Esophagus muscularis mucosa (tissue), 4 donors: ENCODE measurements at places on chromosomes 16 and 17. TPM values are rescaled to one million over a fixed set of nuclear protein-coding genes. Genes with fewer than 3 reads are reported as not detected.

- DNase-seq = peak; percentile 92
- no peaks in the 10 kb centered on the region for H3K36me3 ChIP-seq
- H3K4me3 ChIP-seq = peak overlapping the region; percentile 64
- peaks cover 19% of the 10 kb centered on the region for H3K4me1 ChIP-seq
- H3K27ac ChIP-seq = peak overlapping the region; percentile 91
- H3K27me3 ChIP-seq = no peaks in the 10 kb centered on the region
These were observed 38.4 kb upstream of the ARL4D start for GRCh38 chr17:43360376-43360738.

GRCh38 chr16:79286646-79287423, 313.7 kb downstream of the MAF start:
- no peak overlapping the region for H3K27ac ChIP-seq
- no peaks in the 10 kb centered on the region for H3K36me3 ChIP-seq
- H3K27me3 ChIP-seq = no peaks in the 10 kb centered on the region
- no peak for DNase-seq
- H3K4me3 ChIP-seq = peak overlapping the region; percentile 43
- peaks cover 8% of the 10 kb centered on the region for H3K4me1 ChIP-seq

- H3K4me3 ChIP-seq = peak overlapping the region; percentile 27
- peak overlapping the region; percentile 74 for H3K27ac ChIP-seq
- peaks cover 59% of the 10 kb centered on the region for H3K4me1 ChIP-seq
These were observed 24.0 kb downstream of the LIMD2 start for GRCh38 chr17:63675607-63676546.

CFAP97D1 gene
- not detected for total RNA-seq

GRCh38 chr16:86171329-86171728, 272.4 kb downstream of the IRF8 start:
- no peaks in the 10 kb centered on the region for H3K4me1 ChIP-seq
- no peaks in the 10 kb centered on the region for H3K27me3 ChIP-seq
- no peak overlapping the region for H3K27ac ChIP-seq

CORO7 gene
- total RNA-seq = 21.0 TPM

DNA sequence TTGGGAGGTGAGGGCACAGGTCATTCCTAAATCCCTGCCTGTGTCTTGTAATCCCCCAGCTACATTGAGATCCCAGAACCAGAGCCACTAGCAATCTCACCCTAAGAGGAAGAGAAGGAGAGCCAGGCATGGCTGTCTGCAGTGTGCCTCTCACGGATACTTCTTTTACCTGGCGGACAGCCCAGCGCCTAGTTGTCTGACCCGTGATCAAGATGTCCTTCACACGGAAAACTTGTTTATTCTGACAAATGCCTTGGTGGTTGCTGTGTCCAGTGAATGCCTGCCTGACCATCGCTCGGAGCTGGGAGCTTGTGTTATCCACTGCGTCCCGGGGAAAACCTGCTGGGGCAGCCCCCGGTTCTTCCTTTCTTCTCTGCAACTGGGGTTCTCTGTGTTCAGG, 140.5 kb upstream of the WSCD1 start:
- H3K36me3 ChIP-seq = no peaks in the 10 kb centered on the region
- no peak overlapping the region for H3K4me3 ChIP-seq
- no peaks in the 10 kb centered on the region for H3K27me3 ChIP-seq
- DNase-seq = no peak
- H3K4me1 ChIP-seq = no peaks in the 10 kb centered on the region

DNA sequence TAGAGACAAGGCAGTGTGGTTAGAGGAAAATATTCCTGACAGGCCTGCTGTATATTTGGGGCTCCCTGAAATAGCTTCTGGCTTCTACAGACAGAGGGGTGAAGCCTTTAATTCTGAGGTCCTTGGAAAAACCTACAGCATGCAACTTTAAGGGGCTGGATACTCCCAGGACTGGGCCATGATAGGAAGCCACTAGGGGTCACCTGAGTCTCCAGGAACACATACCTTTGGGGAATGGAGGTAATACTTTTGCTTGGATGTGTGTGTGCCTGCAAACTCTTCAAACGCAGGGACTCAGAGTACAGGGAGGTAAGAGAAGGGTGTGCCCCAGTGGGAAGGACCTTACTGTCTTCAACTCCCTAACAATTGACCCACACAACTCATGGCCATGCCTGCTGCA, 4.1 kb downstream of the ASIC2 start:
- peaks cover 21% of the 10 kb centered on the region for H3K27me3 ChIP-seq
- no peak overlapping the region for H3K27ac ChIP-seq
- DNase-seq = no peak
- no peak overlapping the region for H3K4me3 ChIP-seq
- no peaks in the 10 kb centered on the region for H3K36me3 ChIP-seq

DCAKD gene
- 68.8 TPM for total RNA-seq

DNA sequence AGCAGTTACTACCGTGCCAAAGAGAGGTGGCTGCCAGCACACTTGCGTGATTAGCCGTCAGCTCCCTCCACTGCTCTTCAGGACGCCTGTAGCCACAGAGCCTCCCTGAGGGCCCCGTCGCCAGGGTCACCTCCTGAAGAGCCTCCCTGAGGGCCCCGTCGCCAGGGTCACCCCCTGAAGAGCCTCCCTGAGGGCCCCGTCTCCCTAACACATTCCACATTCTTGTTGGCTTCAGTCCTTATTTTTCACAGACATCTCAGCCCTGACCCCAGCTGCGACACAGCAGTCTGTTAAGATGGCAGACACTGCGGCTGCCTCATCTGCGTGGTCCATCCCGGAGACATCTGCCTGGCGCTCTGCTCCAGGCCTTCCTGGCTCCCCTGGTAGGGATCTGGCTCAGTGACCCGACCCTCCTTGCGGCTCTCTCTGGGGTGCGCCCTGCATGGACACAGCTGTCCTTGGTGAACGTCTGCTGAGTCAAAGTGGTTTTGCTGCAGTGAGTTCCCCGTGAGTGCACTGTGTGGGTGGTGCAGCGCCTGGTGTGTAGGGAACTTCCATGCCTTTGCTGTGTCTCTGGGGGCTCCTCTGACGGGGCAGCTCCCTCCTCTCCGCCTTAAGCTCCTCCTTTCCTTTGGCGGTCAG, 11.4 kb downstream of the ACSF3 start:
- H3K4me1 ChIP-seq = no peaks in the 10 kb centered on the region
- H3K4me3 ChIP-seq = no peak overlapping the region
- no peak for DNase-seq
- H3K36me3 ChIP-seq = peaks cover 23% of the 10 kb centered on the region

GRCh38 chr17:49908782-49909714, 59.9 kb upstream of the DLX4 start:
- peaks cover 5% of the 10 kb centered on the region for H3K4me1 ChIP-seq
- H3K27me3 ChIP-seq = peaks cover 96% of the 10 kb centered on the region
- H3K36me3 ChIP-seq = no peaks in the 10 kb centered on the region
- no peak overlapping the region for H3K27ac ChIP-seq
- no peak for DNase-seq
- H3K4me3 ChIP-seq = no peak overlapping the region

DNA sequence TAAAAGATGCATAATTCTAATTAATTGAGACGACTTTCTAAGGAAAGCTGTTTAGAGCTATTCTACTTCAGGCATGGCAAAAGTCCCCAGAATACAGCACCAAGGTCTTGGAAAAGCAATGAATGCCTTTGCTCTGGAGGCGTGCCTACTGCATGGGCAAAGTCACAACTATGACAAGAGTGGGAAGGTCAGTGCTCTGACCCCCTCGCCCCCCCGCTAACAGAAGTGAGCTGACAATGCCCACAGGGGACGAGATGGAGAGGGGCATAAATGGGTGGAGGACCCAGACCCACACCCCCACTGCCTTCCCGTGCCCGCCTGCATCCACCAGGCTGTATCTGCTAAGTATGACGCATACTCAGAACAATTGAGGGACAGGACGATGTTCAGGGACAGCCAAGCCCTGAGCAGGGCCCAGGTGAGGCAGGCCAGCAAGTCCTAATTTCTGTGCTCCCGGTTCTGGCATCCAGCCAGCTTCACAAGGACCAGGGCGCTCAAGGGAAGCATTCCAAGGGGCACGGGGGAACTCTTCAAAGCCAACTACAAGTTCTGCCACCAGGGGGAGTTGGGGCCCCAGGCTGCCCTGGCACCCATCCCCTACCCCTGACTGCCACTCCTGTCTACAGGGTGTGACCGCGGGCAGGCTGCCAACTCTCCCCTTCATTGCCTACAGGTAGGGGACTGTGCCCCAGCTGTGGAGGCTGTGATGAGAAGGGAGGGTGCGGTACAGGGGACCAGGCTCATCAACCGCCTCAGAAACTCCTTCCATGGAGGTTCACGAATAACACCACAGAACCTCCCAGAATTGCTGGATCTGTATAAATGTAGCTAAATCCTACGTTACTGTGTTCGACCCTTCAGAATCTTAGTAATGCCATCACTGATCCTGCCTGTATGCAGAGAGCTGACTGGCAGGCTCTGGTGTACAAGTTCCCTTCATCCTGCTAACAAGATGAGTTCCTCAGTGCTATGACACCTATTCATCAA, 20.8 kb downstream of the NPRL3 start:
- H3K36me3 ChIP-seq = peaks cover 28% of the 10 kb centered on the region
- H3K27me3 ChIP-seq = no peaks in the 10 kb centered on the region
- peaks cover 5% of the 10 kb centered on the region for H3K4me1 ChIP-seq
- no peak for DNase-seq
- no peak overlapping the region for H3K27ac ChIP-seq

GRCh38 chr17:76318586-76318985, 10.5 kb upstream of the QRICH2 start:
- H3K27ac ChIP-seq = no peak overlapping the region
- no peak overlapping the region for H3K4me3 ChIP-seq
- peaks cover 4% of the 10 kb centered on the region for H3K4me1 ChIP-seq
- no peaks in the 10 kb centered on the region for H3K27me3 ChIP-seq
- peaks cover 45% of the 10 kb centered on the region for H3K36me3 ChIP-seq
- no peak for DNase-seq

DNA sequence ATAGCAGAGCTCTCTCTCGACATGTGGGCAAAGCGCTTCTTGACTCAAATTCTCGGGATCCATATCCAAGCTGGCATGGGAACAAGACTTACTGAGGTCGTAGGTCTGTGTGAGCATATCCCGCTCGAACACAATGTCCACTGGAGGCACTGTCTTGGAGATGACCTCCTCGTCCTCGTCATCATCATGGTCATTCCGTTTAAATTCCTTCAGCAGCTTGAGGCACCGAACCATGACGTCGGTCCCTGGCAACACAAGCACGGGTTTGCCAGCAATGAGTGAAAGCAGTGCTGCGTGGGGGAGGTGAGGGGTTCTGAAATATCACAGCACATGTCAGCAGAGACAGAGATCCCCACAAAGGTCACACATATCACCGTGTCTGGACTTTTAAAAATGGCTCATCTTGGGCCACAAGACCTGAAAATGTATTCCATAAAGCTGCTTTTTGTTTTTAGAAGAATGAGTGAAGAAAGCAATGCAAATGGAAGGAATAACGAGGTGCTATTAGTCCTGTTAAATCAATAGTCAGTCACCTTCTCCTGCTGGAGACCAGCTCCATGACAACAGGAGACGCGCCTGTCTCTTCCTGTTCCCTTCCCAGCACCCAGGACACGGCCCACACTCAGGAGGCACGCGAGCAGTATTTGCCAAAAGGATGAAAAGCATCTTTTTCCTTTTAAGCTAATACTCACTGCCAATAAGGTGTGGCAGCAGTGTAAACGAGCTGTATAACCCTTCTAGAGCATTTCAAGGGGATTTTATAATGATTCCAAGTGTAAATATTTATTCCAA, 37.9 kb downstream of the GTF3C1 start:
- no peak overlapping the region for H3K4me3 ChIP-seq
- H3K27me3 ChIP-seq = no peaks in the 10 kb centered on the region
- no peak for DNase-seq
- H3K4me1 ChIP-seq = no peaks in the 10 kb centered on the region
- no peak overlapping the region for H3K27ac ChIP-seq

NAGS gene
- 2.5 TPM for total RNA-seq

- no peaks in the 10 kb centered on the region for H3K27me3 ChIP-seq
- no peak overlapping the region for H3K27ac ChIP-seq
- no peak overlapping the region for H3K4me3 ChIP-seq
- H3K4me1 ChIP-seq = no peaks in the 10 kb centered on the region
These were observed 358.7 kb upstream of the CA10 start for GRCh38 chr17:52517176-52517575.

GRCh38 chr17:45732926-45733505, 51.1 kb upstream of the CRHR1 start:
- no peaks in the 10 kb centered on the region for H3K4me1 ChIP-seq
- no peak overlapping the region for H3K4me3 ChIP-seq
- H3K27me3 ChIP-seq = peaks cover 39% of the 10 kb centered on the region
- no peaks in the 10 kb centered on the region for H3K36me3 ChIP-seq

DNA sequence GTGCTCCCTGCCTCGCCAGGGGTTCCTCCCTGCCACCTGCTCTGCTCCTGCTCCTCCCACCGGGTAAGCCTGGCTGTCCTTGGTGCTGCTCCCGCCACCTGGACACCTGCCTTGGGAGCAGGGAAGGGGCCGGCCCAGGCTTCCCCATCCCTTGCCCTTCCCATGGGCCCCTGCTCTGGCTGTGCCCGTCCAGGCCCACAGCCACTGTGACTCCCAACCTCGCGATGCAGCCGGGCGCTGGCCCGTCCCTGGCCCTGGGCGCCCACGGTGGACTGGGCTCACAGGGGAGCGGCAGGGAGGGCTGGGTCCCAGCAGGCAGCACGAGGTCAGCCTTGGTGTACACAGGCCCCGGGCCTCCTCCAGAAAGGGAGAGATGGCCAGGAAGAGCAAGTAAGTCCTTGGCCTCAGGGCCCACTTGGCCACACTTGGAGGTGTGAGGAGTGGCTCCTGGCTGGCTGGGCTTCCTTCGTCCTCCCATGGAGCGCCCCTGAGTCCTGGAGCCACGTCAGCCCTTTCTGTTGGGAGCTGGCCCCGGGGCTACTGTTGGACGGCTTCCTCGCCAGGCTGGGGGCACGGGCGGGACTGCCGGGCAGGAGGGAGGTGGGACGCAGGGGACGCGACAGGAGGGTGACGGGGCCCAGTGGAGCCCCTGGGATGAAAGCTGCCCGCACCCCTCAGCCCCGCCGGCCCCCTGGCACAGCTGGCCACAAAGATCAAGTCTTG, 15.3 kb downstream of the ENGASE start:
- H3K27me3 ChIP-seq = peaks cover 49% of the 10 kb centered on the region
- peaks cover 17% of the 10 kb centered on the region for H3K4me1 ChIP-seq
- H3K27ac ChIP-seq = no peak overlapping the region
- no peak for DNase-seq

DNA sequence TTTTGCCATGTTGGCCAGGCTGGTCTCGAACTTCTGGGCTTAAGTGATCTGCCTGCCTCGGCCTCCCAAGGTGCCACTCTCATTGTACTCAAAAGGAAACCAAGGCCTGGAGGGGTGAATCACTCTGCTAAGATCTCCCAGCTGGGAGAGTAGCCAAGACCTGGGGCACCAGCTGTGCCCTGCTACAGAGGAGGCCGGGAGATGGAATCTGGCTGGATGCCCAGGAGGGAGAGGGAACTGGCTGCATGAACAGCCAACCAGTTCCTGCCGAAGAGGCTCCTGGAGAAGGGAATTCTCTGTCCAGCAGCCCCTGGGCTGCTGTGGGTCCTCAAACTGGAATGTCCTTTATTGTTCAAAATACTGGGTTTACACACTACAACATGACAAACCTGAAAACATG, 238.7 kb upstream of the CIBAR2 start:
- no peak overlapping the region for H3K4me3 ChIP-seq
- peaks cover 29% of the 10 kb centered on the region for H3K4me1 ChIP-seq
- H3K27ac ChIP-seq = peak overlapping the region; percentile 47
- no peak for DNase-seq
